ENCODE measurements at places on chromosomes 2 and 18.

GRCh38 chr2:192499476-192499875 lies 304.7 kb upstream of the TMEFF2 start:
- DNase-seq: peak; percentile 26

- no peak for DNase-seq
These were observed 95.6 kb upstream of the CTDP1 start for GRCh38 chr18:79583984-79584401.

DNA sequence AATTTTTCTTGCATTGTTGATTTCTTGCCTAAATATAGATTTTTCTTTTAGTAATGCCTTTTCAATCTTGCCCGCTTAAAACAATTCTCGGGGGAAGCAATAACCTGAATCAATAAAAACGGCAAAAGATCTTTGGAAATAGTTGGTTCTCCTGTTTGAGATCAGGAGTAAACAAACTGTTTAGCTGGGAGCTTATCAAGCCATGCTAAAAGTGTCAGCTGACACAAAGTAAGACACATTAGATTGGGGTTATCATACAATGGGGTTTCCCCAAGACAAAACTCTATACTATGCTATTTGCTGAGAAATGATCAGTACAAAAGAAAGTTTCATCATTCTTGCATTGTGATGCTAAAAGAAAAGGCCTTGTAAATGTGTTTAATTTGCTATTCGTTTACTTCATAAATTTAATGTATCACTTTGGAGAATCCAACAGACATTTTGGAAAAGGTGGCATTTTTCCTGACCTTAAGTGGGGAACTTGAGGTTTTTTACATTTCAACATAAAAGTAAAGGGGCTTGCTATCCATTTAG lies 46.5 kb downstream of the ATIC start:
- peak; percentile 61 for DNase-seq

GRCh38 chr2:66576561-66577320 lies 141.8 kb downstream of the MEIS1 start:
- peak; percentile 47 for DNase-seq

GRCh38 chr2:119426801-119427395 lies 4.8 kb upstream of the TMEM37 start:
- peak; percentile 82 for DNase-seq

- DNase-seq: peak; percentile 82
These were observed 128.6 kb upstream of the NYAP2 start for GRCh38 chr2:225270861-225271260.

DNA sequence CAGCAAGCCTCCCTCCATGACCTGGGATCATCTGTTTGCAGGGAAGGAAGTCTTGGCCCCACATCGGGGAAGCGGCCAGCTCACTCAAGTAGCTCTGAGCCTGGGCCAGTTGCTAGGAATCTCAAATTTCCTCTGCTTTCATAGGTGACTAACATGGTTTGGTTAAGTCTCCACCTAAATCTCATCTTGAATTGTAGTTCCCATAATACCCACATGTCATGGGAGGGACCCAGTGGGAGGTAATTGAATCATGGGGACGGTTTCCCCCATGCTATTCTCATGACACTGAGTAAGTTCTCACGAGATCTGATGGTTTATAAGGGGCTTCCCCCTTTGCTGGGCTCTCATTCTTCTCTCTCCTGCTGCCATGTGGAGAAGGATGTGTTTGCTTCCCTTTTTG lies 75.2 kb downstream of the LBH start:
- no peak for DNase-seq

DNA sequence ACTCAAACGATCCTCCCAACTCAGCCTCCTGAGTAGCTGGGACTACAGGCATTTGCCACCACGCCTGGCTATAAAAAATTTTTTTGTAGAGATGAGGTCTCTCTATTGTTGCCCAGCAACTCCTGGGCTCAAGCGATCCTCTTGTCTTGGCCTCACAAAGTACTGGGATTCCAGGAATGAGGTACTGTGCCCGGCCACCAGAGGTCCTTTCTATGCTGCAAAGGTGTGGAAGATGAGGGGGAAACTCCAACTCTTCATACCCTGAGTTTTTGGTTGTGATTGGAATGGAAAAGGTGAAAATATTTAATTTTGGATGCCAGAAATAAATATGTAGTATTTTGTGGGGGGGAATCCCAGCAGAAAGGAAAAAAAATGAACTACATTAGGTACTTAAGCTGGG lies 36.0 kb downstream of the MRPL33 start:
- peak; percentile 61 for DNase-seq

DNA sequence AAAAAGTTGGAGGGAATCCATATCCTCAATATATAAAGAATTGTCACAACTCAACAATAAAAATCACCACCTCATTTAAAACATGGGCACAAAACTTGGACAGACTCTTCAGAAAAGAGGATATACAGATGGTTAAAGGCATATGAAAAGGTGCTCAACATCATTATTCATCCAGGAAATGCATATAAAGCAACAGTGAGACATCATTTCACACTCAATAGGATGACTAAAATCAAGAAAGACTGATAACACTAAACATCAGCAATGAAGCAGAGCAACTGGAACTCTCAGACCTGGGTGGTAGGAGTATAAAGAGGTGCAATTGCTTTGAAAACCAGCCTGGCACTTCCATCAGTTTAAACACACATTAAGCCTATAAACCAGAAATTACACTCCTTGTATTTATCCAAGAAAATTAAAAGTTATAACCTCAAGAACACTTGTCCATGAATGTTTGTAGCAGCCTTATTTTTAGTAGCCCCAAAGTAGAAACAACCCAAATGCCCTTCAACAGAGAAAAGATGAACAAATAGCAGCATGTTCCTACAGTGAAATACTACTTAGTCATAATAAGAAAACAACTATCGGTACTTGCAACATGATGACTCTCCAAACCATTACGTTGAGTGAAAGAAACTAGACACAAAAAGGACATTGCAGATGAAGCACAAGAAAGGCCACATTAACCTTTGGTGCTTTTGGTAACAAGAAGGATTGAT lies 79.1 kb upstream of the TANC1 start:
- DNase-seq: no peak

DNA sequence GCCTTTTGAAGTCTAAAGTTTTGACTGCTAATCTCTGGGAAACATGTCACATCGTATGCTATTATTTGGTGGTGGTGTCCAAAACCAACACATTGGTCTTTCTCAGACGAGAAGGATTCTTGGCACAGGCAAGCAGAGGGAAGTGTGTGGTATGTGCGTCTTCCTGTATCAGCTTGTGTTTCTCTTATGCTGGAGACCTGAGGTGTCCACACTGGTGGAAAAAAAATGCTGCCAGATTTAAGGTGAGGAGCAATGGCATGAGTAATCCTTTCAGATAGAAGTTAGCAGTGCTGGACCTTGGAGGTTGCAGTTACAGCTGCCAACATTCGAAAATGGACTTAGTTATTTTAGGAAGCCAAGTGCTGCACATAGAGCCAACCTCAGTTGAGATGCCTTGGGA lies 11.7 kb upstream of the FHL2 start:
- DNase-seq: peak; percentile 63

DNA sequence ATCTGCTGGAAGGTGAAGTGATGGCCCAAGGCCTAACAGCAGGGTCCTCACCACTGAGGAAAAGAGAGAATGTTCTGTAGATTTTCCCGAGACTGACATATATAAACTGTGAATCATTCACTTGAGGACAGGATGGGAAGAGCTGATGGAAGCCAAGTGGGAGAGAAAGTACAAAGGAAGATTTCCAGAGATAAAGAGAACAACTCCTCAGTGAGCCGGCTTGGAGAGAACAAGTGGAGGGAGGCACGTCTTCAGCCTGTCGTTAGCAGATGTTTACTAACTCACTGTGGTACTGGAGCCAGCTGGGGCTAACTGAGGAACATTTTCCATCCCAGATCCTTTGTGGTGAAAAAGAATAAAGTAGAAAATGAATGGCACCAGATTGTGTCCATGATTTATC lies 552.9 kb upstream of the TNP1 start:
- peak; percentile 49 for DNase-seq

- no peak for DNase-seq
These were observed at the start of gene ARHGAP15 for GRCh38 chr2:143128681-143129580. ARHGAP15 (plus strand) TSS chr2:143129419.

DNA sequence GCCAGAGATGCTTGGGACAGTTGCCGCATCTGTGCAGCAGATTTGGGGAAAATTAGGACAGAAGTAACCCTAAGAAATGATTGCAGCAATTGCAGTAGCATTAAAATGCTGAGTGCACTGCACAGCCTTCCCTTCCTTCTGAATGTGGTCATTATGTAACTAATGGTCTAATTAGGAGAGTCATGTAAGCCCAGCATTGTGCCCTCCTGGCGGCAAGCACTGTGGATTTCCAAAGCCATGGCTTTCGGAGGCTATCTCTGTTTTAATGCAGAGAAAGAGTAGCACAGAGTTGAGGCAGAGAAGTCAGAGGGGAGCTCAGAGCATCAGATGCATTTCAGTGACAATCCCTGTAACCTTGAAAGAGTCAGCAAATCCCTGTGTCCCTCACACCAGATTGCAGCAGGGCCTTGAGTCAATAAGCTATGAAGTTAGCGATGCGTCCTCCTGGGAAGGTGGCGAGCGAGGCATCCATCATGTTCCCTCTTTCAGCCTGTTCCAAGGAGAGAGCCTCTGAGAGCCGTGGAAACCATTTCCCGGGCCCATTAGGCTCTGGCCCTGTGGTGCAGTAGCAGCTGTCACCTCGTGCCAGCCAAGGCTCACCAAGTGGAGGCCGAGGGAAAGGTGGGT lies 307.2 kb downstream of the FBXO15 start:
- no peak for DNase-seq

DNA sequence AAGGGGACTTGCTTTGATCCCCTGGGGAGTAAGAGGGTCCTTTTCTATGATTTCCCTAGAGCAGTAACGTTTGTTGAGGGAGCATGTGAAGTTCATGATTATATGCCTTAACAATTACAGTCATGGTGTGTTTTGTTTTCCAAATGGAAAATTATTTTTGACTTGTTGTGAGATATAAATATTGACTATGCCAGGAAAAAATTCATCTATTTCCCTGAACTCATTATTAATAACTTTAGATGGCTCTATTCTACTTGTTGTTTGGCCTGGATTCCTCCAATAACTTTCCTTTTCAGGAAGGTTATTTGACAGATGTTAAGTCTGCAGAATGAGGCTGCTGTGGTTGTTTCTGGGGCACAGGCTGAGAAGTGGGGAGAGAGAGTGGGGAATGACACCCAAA lies 72.1 kb upstream of the LMAN1 start:
- DNase-seq: no peak

- DNase-seq: no peak
These were observed 102.7 kb downstream of the SH3BP4 start for GRCh38 chr2:235054475-235054874.

- no peak for DNase-seq
These were observed 2.6 kb upstream of the UBE2F start for GRCh38 chr2:237964194-237964577.

GRCh38 chr2:223724861-223725260 lies 112.5 kb downstream of the AP1S3 start:
- DNase-seq: peak; percentile 17

DNA sequence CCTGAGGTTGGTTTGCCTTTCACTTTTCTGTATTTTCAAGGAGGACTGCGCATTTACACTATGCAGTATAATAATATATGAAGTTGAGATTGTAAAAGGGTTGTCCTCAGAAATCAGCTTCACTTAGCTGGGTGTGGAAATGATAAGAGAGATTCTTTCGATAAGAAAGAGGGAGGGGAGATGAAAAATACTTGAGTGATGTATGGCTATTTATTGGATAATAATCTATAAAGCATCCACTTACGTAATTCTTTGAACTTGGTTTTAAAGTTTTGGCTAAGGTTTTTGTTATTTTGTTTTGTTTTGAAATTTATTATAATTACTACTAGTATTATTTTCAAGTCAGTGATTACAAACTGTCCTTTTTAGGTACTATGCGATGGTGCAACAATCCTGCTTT lies 40.6 kb downstream of the EFEMP1 start:
- DNase-seq: no peak

GRCh38 chr2:7539077-7539476 lies 621.9 kb downstream of the RNF144A start:
- peak; percentile 7 for DNase-seq

DNA sequence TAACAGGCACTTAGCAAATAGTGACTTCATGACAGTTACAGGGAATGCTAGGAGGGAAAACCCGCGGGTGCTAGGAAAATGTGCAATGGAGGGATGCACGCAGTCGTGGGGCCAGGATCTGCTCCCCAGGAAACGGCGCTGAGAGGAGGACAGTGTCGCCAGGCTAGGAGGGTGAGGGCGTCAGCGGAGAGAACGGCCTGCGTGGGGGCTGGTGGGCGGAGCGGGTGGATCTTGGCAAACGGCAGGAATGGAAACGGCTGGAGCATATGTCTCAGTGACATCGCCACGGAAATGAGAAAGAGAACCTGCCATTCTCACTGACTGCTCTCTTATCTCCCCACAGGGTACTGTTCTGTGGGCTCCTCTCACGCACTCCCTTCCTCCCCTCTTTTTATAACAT lies 478.5 kb upstream of the ID2 start:
- DNase-seq: no peak

GRCh38 chr2:134395779-134396178 lies 141.9 kb downstream of the MGAT5 start:
- DNase-seq: no peak

DNA sequence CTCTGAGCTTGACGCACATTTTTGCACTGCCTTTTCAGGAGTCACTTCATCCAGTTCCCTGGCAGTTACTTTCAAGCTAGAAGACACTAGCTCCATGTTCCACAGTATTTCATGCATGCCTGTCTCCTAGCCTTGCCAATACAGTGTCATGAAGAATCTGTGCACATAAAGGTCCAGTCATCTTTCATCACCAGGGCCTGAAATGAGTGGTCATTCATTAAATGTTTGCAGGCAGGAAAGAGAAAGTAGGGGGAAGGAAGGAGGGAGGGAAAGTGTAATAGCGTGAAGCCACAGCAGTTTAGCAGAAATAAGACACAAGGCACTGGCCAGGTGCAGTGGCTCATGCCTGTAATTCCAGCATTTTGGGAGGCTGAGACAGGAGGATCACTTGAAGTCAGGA lies 92.4 kb upstream of the COPS8 start:
- no peak for DNase-seq

DNA sequence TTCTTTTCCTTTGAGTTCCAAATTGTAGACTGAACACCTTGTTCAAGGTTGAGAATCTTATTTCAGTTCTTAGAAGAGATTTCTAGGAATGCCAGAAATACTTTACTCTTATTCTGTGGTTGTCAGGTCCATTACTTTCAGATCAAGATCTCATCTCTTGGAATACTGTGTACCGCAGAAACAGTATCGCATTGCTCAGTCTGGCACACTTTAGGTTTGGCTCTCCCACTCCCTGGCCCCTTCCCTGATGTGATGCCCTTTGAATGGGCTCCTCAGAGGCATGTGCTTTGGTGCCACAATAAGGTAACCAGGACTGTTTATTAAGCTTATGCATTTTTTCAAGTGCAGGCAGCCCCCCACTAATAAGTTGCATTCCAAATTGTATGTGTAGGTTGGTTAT lies 244.7 kb upstream of the FOSL2 start:
- no peak for DNase-seq

- DNase-seq: peak; percentile 39
These were observed 80.4 kb upstream of the RND3 start for GRCh38 chr2:150567771-150568301.

GRCh38 chr2:236546561-236547002 lies 23.0 kb upstream of the ACKR3 start:
- no peak for DNase-seq

Data from choroid plexus epithelial cell (primary cell).